ENCODE measurements at places on chromosomes 2 and 18.

DNA sequence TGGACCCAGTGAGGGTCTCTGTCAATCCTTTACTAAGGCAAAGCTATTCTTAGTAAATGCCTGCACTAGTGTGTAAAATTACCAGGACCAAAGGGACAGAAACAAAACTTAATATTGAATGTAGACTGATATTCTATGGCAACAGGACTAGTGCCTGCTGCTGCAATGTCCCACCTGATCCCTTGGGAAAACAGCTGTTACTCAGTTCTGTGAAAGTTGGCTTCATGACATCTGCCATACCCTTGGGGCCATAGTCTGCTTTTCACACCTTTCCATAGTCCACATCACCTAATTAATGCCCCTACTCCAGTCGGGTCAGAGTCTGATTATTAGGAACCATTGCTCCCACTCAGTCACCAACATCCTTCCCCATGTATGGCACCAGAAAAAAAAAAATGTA is 14.5 kb downstream of the DNAJC27 start:
- no peak for DNase-seq

DNA sequence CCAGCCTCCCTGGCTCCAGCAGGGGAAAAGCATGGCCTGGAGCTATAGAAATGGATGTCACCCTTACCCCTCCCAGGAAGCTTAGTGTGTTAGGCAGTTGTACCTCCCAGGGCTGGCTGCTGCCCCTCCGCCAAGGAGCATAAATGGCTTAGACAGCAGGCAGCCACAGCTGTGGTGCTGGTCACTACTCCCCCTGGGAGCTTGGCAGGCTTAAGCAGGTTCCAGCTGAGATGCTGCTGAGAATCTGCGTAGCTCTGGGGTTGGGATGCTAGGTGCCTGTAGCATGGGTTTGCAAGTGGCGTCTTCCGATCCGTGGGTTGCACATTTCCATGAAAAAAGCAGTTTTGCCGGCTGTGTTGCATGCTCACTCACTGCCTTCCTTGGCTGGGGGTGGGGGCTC is 369.7 kb downstream of the CTNNA2 start:
- DNase-seq, result no peak

DNA sequence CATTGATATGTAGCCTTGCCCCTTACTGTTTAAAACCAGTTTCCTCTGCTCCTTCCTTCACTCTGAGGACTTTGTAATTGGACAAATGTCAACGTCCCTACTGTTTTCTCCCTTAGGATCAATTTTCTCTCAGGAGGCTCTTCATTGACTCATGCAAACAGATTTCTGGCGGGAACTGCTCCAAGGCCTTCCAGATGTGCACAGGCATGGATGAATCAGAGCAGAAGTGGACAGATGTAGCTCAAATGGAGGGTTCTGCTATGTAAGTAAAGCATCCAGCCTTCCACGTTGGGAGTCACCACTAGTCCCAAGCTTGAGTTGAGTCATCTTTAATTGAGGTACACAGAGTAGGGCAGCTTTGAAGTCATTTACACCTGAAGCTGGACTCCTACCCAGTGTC is 34.1 kb upstream of the ZDBF2 start:
- DNase-seq, result no peak

DNA sequence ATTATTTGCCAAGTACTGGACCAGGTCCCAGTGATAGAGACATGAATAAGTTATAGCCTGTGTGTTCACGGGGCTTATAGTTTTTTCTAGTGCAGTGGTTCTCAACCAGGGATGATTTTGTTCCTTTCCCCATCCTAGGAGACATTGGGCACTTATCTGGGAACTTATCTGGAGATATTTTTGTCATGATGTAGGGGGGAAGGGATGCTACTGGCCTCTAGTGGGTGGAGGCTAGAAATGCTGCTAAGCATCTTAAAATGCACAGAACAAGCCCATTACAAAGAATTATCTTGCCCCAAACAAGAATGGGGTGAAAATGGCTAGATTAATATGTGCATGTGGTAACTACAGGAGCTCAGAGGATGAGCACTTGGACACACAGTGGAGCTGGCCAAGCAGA is 75.2 kb downstream of the KLHL29 start:
- no peak for DNase-seq

DNA sequence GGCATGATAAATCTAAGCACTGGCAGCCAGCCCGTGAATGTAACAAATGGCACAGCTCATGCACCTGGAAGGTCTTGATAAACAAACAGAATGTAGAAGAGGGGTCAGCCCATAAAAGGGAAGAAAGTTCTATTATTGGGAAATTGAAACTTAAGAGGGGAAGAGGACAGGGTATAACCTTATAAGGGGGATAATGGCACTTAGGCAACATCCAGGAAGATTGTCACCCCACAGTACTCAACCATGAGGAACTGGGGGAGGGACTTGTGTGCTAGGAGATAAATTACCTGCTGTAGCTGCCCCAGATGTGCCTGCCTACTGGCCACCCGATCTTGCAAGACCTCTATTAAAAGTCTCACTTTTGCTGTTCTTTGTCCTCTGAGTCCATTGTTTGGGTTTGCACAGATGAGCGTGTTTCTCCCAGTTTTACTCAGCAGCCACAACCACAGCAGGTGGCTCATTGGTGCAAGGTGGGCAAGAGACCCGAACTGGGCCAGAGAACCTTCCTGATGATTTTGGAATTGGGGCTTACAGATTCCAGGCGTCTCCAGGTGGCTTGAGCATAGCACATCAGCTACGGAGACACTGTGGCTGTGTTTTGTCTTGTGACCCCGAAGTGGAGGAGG is 79.0 kb upstream of the TAF1B start:
- DNase-seq, result no peak

GRCh38 chr2:112048887-112049286 is 6.2 kb upstream of the TMEM87B start:
- no peak for DNase-seq

- DNase-seq, result no peak
Measured at GRCh38 chr2:232225429-232225828, 153.1 kb upstream of the ALPP start.

DNA sequence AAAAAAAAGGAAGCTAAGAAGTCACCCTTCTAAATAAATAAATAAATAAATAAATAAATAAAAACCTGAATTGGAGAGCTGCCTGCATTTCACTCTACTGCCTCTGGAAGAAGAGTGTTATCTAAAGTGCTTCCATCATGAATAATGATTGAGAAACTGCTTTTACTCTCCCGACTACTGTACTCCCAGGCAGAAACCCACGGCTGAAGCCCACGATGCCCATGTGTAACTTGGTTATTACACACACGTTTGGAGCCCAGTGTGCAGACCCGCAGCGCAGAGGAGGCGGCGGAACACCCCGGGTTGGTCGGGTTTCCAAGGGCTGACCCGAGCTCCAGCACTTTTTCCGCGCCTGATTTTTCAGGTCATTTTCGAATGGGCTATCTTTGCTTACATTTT is 697 bp upstream of the SPATS2L start:
- DNase-seq, result peak; percentile 43

GRCh38 chr2:106109675-106110424 is 84.3 kb downstream of the UXS1 start:
- no peak for DNase-seq

DNA sequence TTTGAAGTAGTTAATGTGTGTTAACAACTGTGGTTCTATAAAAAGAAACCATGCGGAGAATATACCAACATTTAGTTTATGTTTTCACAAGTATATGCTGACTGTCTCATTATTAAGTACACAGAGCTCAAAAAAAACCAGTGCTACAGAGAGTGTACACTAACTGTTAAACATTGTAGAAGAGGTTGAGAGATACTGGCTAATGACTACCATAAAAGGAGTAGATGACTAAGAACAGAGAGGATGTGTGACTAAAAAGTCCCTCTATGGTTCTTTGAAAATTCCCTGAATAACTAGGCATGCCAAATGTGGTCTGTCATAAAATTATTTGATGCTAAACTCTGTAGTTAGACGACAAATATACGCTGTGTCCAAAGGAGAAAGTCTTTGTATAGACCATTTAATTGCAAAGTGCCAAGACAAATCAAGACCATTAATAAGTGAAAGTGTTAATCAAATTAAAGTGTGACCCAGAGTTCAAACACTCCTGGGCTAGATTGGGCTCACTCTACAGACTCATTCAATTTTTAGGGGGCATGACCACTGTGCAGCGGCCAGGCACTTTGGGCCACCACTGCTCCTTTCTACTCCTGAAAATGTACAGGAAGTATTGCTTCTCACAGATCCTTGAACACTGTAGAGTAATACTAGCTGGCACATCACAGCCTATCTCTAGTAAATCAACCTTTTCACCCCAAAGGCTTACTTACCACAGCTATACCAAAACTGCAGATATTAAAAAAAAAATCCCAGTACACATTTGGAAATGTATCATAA is 45.1 kb upstream of the SERTAD2 start:
- no peak for DNase-seq

DNA sequence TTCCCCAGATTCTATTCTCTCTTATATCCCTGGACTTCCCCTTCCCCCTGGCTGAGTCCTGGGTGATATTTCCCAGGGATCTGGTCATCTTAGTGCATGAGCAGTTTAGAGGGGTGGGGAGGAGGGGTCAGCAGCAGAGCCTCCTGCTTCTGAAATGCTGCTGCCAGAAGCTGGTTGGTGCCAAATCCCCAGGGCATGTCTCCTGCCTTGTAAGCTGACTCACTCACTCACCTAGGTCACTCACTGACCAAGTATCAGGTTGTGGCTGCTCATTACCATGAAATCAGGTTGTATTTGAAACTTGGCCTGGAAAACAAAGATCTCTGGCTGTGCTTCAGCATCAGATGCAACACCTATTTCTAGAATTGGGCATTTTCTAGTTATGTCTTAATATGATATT is 14.3 kb downstream of the GPR39 start:
- DNase-seq, result no peak

DNA sequence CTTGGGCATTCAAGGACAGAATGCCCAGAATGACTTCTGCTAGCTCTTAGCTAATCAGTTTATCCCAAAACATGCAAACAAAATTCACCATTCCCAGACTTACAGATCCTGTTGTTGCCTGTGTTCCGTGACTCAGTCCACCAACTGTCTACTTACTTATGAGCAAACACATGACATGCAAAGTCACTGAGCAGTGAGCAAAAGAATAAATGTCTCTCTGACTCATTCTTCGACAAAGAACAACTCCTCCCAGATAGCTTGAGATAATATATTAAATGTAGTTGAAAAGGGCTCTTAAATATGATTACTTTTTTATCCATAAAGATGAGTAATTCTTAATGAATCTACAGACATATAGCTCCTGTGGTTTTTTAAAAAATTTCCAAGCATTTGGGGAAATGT is 9.0 kb upstream of the CREG2 start:
- DNase-seq, result no peak

DNA sequence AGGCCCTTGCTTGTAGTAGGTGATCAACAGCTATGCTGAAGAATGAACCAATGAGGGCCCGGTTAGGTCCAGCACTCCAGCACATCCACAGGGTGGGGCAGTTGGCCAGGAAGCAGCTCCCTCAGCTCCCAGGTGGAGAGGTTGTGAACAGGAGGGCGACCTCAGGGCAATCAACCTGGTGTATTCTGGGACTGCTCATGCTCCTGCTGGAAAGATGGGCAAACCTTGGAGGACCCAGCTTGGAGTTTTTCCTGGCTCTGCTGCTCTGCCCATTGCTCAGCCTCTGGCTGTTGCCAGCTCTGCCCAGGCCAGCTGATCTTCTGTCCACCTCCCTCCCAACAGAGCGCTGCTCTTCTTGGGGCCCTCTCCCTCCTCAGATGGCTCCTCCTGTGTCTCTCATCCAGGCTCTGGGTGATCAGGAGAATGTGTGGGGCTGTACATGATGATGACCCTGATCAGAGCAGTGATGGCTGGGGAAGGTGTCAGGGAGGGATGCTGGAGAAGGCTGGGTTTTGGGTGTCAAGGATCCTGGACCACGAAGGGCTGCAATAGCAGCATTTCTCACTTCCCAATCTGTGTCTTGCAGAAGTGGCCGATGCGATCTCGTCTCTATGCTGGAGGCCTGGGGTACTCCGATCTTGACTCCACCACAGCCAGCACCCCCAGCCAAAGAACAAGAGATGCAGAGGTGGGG is 3.4 kb downstream of the TCF23 start:
- no peak for DNase-seq

All from left lung (tissue), 14 donors.